CD4-positive, alpha-beta T cell treated with Interleukin-21 for 1 hour (primary cell): ENCODE measurements at places on chromosomes 12 and 14.
A peak's percentile ranks its signal among the peaks of the same experiment; 100 is the strongest.

GRCh38 chr14:89435492-89435891 lies 18.5 kb upstream of the FOXN3 start:
- no peak for DNase-seq

DNA sequence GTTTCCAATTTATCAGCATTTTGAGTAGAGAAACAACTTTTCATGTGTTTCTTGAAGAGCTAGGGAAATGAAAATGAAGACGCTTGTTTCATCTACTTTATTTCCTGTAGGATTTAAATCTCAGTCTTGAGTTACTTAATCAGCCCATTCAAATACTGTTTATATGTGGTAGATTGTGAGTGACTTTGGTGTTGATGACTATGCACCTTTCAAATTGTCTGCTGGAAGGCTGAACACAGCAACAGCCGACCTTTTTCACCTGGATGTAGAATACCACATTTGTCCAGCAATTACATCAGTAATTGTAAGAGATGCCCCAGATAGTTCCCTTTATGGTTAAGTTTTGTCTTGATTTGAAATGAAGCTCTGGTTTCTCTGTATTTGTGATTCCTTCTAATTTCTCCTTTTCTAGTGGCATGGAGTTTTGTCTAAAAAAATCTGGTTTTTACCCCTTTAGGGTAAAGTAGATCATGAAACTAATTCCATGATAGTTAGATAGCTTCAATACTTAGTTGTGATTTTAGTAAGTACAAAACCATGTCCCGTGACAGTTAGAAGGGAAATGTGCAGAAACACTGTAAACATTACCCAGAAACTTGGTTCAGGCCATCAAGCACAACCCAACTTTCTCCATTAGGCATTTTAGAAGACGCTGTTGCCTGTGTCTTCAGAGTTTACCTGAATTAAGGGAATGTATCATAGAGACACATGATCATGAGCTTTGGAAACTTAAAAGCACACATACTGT lies 165.0 kb downstream of the SRGAP1 start:
- DNase-seq, result no peak

DNA sequence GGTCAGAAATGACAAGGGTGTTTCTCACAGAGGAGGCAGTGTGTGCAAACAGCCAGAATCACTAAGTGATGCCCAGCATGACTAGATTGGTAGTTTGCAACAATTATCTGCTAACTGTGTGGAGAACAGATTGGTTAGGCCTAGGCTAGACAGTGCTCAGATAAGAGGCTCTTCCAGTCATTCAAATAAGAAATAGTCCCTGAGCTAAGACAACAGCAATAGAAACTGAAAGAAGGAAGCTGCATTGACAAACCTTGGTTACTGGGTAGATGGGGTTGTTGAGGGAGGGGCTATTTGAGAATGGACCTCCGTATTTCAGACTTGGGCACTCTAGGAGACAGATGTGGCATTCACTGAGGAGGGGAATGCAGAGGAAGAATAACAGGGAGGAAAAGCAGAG lies 255.0 kb upstream of the NPAS3 start:
- no peak for DNase-seq

- peak; percentile 36 for DNase-seq
Measured at GRCh38 chr14:50318031-50318626, 6.0 kb downstream of the DMAC2L start.

DNA sequence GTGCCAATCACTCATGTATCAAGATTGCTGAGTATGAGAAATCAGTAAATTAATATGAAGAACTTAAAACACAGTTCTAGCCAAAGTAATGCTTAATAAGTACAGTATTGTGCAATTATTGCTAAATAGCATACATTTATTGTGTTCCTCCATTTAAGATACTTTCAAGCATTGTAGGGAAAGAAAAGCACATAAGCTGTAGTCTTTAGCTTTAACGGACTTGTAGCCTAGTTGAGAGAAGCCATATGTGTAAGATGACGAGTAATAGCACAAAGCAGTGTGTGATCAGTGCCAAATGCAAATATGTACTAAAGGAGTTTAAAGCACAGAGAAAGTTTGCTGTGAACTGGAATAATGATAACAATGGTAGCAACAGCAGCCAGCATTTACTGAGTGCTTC lies 38.1 kb downstream of the ETV6 start:
- no peak for DNase-seq

DNA sequence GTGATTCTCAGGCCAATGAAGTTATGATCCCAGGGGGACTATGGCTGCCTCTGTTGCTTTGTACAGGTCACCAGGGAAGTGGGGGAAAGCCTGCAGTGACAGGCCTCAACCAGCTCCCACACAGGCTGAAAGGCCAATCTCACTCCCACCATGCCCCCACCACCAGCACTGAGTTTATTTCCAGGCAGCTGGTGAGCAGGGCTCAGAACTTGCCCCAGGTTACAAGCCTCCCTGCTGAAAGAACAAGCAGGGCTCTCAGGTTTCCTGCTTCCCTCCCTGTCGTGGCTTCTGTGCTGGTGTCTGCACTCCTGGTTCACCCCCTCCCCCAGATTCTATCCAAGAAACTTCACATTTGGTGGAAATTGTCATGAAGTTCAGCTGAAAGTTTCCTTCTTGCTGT lies 260.3 kb downstream of the CCDC59 start:
- DNase-seq, result no peak

GRCh38 chr12:47078733-47079467 lies 521 bp upstream of the PCED1B start:
- DNase-seq, result peak; percentile 42

DNA sequence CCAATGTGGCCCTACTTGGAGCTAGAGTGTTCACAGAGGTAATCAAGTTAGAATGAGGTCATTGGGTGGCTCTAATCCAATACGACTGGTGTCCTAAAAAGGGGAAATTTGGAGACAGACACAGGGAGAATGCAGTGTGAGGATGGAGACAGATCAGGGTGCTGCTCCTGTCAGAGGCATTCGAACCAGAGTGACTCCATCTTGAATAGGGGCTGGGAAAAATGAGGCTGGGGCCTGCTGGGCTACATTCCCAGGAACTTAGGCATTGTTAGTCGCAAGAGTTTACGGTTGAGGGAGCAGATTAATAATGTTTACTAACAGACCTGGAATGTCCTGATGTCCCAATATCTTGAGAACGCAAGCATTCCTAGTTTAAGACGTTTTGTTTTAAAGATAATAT lies 20.2 kb downstream of the TNFAIP2 start:
- DNase-seq, result no peak

DNA sequence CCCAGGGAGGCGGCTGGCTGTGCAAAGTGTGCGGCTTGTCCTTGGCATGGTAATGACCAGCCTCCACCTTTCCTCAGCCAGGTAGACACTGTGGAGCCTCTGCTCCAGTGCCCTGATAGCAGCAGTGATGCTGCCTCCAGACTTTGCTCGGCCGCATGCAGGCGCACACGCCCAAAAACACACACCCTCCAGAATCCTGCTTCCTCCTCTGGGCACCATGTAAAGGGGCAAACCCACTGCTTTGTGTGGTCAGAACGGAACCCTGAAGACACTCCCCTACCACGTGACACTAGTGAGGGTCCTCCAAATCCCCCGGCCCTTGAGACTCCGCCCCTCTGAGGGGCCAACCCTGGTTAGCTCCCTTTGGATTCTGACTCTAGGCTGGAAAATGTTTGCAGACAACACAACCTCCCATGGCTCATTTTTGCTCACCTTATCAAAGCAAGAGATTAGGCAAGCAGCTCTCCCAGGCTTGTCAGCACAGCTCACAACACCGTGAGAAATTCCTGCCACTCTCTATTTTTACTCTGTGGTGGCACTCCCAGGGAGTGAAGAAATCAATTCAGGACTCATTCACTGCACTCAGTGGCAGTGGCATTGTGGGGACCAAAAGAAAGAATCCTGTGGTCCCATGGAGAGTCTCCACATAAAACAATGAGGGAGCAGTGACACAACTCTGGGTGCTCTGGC lies 4.5 kb downstream of the KRT77 start:
- DNase-seq, result no peak

DNA sequence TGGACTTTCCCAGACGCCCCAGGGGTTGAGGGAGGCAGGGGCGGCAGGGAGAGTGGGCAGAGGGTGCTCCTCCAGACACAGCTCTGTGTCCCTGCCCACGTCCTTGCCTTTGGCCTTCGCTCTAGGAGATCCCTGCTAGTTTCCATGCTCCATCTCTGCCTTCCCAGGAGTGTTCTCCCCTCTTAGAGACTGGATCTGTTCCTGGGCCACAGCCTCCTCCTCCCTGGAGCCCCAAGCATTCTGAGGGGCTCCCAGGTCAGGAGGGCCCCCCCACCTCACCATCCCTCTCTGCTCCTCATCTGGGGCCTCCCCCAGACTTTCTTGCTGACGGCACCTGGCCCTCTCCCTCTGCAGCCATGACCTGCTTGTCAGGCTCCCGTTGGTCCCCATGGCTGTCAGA lies 216.0 kb upstream of the FKBP4 start:
- DNase-seq, result no peak
